ENCODE measurements at places on chromosomes 12 and 14. TPM values are rescaled to one million over a fixed set of nuclear protein-coding genes. Genes with fewer than 3 reads are reported as not detected.

HOXC5 gene
- total RNA-seq, result 0.67 TPM

RPS6KL1 gene
- total RNA-seq, result 3.1 TPM

DNA sequence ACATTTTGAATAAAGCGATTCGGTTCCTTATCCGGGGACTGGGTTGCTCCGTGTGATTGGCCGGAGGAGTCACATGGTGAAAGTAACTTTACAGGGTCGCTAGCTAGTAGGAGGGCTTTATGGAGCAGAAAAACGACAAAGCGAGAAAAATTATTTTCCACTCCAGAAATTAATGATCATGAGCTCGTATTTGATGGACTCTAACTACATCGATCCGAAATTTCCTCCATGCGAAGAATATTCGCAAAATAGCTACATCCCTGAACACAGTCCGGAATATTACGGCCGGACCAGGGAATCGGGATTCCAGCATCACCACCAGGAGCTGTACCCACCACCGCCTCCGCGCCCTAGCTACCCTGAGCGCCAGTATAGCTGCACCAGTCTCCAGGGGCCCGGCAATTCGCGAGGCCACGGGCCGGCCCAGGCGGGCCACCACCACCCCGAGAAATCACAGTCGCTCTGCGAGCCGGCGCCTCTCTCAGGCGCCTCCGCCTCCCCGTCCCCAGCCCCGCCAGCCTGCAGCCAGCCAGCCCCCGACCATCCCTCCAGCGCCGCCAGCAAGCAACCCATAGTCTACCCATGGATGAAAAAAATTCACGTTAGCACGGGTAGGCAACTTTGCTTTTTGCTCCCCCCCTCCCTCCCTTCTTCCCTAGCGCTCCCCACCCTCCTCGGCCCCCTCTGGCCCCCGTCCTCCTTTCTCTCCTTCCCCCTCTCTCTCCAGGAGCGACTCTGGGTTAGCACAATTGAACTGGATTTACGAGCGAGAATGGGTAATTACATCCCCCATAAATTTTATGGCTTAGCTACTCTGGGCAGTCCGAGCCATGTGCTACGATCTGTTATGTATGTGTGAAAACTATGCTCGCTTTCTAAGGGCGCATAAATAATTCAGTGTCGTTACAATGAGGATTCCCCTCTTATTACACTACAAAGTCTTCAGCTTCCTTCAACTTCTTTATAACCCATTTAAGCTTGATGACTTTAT lies at the start of gene HOXC4:
Gene HOXC4, plus strand, starts transcription at position 85 of the 991 bp plus-strand sequence. Its CDS starts 88 bp downstream, at position 173.
- no peak for DNase-seq

DNA sequence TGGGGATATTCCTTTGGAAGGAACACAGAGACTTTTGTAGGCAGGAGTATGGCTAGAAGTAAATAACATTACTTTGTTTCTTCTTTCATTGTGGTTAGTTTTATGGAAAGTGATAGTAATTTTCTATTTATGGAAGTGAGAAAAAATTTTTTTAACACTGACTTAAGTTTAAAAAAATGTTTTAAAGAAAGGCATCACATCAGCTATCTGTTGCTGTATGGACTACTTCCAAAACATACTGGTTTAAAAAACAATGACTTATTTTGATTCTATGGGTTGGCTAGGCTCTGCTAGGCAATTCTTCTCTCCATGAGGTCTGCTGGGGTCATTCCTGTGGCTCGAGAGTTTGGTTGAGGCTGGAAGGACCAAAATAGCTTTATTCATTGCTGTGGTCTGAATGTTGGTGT lies 31.7 kb upstream of the SLC38A2 start:
- DNase-seq, result no peak

GRCh38 chr12:56315249-56315621 lies 553 bp downstream of the CNPY2 start:
- no peak for DNase-seq

GRCh38 chr14:24605435-24606190 lies 3.9 kb downstream of the GZMH start:
- DNase-seq, result no peak

DNA sequence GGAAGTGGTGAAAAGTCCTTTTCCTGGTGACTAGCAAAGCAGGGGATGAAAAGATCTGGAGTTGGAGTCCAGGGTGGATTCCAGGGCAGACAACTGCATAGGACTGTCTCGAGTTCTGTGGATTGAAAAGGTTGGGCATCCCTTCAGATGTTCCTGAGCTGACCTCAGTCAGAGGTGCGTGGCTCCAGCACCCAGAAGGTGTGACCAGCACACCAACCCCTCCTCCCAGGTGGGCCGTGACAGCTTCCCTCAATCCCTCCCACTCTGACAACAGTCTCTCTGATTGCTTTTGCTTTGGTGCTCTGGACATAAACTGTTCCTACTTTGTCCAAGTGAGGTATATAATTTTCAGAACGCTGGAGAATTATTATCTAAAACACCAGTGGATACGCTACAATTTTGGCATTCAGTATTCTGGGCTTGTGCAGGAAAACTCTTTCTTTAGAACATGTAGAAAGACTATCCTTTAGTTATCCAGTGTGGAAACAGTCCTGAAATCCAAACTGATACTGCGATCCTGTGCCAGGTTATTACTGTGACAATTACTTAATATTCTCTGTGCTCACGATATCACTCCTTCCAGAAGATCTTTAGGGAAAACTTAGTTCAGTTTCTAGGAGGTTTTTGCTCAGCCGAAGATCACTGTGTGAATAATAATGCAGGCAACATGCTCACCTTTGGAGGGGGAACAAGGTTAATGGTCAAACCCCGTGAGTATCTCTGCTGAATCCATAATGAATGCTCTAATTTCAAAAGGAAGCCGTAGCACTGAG lies 87.9 kb downstream of the DAD1 start:
- DNase-seq, result no peak

- no peak for DNase-seq
Observed at GRCh38 chr12:96211988-96212387, 17.8 kb downstream of the ELK3 start.

DNA sequence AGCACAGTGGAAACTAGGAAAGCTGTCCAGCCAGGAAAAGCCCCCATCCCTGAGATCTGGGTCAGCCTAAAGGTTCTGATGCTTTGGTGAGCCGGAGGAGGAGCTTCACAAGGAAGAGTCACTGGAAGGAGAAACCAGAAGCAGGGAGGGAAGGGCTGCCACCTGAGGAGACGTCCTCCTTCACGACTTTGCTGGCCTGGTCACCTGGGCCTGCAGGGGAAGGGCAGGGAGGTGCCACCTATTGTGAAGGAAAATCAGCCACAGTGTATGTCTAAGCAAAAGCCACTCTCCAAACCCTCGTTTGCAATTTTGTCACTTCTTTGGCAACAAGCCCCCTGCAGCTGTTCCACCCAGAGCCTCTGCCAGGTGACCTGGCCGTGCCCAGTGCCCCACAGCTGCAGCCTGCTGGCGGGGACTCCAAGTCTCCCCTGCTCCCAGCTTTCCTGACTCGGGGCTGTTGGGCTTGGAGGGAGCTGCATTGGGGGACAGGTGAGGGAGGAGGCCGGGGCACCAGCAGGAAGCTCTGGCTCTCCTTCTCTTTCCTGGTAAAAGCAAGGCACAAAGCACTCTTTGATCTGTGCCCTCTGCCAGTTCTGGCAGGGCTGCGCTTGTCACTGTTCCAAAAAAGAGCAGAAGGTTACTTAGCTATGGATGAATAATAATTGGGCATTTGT lies 120.9 kb upstream of the BCL2L14 start:
- no peak for DNase-seq

NPFF gene
- total RNA-seq, result not detected

MYO1H gene
- not detected for total RNA-seq

- DNase-seq, result peak; percentile 11
Observed at GRCh38 chr14:62301911-62302310, 539.7 kb downstream of the SNAPC1 start.

DNA sequence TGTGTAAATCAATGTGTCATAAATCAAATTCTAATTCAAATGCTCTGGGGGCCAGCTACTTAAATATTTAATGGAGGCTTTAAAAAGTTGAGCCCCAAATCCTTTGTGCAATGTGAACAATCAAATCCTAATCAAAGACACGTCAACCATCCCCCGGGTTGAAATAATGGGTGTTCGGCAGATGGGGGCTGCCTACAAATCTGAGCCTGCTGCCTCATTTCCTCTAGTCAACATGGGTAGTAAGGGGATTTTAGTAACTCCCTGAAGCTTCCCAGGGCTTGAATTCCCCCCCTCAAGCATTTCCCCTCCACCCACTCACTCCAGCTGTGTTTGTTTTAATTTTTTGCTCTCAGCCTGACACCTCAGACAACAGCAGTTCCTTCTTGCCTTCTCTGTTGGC lies 37.8 kb downstream of the SRRM4 start:
- DNase-seq, result no peak

DNA sequence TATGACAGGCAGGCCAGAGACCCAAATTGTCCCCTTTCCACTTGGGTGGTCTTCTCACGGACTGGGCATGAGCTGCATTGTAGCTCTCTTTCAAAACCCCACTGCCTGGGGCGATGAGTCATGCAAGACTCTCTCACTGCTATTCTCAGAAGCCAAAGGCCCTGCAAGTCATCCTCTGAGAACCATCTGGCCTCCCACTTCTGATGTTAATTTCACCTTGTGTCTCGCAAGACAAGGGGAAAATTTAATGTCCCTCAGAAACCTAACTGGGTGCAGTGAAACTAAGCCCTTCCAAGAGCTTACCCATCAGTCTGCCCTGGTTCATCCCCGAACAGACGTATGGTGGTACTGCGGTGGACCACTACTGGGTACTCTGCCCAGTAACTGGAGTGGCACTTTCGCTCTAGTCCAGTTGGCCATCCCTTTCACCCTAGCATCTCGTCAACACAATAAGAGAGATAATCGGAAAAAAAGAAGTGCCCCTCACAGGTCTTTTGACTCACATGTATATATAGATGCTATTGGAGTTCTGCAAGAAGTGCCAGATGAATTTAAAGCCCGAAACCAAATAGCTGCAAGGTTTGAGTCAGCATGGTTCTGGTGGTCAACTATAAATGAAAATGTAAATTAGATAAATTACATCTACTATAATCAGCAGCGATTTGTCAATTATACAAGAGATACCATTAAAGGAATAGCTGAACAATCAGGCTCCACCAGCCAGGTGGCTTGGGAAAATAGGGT lies 31.3 kb upstream of the LALBA start:
- peak; percentile 15 for DNase-seq

GRCh38 chr12:50055831-50056638 lies 1.4 kb upstream of the ASIC1 start:
- peak; percentile 56 for DNase-seq

GDF3 gene
- total RNA-seq, result not detected

GRCh38 chr12:14373217-14373616 lies 7.7 kb downstream of the ATF7IP start:
- DNase-seq, result peak; percentile 67

DNA sequence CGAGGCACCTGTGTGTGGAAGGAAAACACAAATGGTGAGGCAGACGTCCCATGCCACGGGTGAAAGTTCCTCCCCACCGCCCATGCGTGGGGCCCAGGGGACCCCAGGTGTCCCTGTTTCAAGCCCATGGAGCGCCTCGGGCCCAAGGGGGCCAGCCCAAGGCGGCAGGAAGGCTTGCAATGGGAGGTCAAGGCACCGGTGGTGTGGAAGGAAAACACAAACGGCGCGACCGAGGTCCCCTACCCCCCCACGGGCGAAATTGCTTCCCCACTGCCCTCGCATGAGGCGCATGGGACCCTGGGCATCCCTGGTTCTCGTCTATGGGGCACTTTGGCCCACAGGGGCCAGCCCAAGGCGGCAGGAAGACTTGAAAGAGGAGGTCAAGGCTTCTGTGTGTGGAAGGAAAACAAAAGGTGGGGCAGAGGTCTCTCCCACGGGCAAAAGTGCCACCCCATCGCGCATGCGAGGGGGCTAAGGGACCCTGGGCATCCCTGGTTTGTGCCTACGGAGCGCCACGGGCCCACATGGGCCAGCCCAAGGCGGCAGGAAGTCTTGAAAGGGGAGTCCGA lies 379.4 kb downstream of the ALG10 start:
- no peak for DNase-seq

DNA sequence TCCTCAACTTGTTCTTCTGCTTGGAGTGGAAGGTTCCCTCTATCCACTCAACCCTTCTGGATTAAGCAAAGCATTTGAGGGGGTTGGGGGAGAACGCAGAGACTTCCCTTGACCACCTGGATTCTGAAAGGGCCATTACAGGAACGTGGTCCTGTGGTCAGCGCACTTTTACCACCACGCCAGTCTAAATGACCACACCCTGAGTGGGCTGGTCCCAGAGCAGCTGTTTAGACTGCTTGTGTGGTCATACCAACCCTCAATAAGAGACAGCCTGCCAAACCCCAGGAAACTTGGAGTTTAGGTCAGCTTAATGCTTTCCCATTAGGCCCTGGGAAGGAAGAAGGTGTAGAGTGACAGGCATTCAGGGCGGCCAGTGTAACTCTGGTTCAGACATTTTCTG lies 165.5 kb upstream of the ATP2B1 start:
- no peak for DNase-seq

HVCN1 gene
- total RNA-seq, result 2.3 TPM

- DNase-seq, result no peak
Observed at GRCh38 chr12:916240-916639, 33.3 kb downstream of the RAD52 start.

- DNase-seq, result peak; percentile 70
Observed at GRCh38 chr14:71753126-71753830, 179.0 kb upstream of the RGS6 start.

Measured in foreskin keratinocyte (primary cell).